GOT3 (cell line): ENCODE measurements at places on chromosomes 1 and 21.

GRCh38 chr1:53600561-53600960, 138.4 kb downstream of the GLIS1 start:
- no peak for DNase-seq

DNA sequence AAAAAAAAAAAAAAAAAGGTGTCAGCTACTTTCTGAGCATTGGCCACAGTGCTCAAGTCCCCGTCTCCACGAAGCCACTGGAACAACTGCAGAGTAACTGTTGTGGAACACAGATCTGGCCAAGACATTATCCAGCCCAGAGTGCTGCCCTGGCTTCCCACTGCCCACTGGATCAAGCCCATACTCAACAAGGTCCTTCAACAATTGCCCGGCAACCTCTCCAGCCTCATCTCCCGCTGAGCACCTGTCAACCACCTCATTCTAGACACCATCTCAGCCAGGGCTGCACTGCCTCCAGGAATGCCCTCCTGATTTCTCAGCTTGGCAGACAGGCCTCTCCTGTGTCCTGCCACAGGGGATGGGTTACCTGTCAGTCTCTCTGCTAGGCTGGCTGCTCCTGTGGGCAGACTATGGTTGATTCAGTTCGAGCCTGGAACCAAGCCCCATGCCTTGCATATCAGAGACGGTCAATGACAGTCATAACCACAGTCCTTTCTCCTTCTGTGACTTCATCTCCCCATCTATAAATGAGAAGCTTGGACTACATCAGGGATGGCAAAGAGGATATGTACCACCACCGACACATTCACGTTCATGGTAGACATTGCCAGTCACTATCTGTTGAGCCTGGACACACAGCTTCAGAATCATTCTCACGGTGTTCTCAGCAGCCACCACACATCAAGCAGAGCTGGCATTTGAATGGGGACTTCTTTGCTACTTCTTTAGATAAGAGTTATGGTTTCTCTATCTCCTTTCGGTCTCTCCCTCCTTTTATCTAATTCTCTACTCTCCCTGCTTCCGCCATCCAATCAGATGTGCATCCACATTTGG, 76.9 kb downstream of the MRPL37 start:
- DNase-seq = no peak

GRCh38 chr1:43292216-43292615, 6.8 kb upstream of the C1orf210 start:
- DNase-seq = no peak

DNA sequence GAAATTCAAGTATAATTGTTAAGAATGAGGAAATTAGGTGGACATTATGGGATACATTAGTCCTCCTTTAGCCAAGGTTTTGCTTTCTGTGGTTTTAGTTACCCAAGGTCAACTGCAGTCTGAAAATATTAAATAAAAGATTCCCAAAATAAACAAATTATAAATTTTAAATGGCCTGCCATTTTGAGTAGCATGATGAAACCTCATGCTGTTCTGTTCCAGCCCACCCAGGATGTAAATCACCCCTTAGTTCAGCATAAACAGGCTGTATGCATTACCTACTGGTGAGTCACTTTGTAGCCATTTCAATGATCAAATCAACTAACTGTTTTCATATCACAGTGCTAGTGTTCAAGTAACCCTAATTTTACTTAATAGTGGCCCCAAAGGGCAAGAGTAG, 132.5 kb upstream of the LYPLAL1 start:
- no peak for DNase-seq

DNA sequence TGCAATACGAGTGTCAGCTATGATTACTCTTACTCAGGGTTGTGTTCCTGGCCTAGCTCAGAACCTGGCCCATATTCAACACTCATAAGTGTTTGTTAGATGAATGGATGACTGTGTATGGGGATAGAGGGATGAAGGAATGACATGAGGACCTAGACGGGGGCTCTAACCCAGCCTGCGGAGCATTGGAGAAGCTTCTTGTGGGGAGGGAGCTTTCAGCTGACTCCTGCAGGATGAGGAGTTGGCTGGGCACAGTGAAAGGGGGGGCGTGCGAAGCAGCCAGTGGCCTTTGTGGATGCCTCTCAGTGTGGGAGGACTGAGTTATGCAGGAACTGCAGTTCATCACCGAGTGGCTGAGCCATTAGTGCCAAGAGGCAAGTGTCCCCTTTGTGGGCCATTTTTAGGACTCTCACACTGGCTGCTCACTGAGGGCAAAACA, 1.2 kb upstream of the EXTL1 start:
- DNase-seq = no peak

DNA sequence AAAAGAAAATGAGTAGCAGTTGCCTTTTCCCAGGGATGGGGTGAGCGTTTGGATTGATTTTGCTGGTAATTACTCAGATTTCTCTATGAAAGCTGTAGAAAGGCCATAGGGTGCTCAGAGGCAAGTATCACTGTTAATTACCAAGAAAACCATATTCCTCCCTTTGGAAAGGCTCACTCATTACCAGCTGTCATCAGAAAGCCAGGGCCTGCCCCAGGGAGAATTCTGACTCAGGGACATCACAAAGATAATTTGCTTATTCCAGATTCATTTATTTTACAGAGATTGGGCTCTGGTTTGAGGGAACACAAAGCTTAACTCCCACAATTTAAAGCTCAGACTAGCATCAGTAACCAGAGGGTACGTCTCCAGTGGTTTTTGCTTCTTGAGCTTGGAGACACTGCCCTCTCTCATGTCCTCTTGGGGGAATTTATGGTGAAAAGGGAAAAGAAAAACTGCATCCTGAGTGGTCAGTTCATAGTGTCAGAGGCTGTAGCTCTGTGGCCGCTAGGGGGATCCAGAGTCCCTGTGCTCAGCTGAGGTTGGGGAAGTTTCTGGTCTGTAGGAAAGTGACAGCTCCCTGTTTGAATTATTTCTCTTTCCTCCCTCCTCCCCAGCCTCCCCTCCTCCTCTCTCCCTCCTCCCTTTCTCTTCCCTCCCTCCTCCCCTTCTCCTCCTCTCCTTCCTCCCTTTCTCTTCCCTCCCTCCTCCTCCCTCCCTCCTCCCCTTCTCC, 204.3 kb downstream of the KCNJ6 start:
- DNase-seq = no peak

DNA sequence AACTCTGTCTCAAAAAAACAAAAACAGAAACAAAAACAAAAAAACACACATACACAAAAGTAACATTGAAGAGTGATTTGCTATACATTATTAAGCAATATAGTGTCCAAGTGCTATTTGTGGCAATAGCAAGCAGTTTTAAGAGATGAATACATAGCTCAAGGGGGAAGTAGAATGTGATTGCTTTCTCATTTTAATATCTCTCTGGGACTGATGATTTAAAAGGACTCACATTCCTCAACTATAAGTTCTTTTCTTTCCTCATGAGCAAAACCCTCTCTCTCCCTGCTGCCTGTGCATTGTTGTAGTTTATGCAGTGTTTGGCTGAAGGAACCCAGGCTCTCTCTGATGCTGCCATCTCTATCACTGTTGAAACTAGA, 47.0 kb upstream of the CSF1 start:
- DNase-seq = no peak

DNA sequence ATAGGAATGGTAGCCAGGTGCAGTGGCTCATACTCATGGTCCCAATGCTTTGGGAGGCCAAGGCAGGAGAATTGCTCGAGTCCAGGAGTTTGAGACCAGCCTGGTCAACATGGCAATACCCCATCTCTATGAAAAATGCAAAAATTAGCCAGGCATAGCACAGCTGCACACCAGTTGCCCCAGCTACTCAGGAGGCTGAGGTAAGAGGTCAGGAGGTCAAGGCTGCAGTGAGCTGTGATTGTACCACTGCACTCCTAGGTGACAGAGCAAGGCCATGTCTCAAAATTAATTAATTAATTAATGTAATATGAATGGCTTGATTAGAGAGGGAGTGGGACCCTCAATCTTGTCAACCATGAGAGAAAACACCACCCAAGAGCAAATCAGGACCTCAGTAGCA, 198.7 kb upstream of the DUSP10 start:
- no peak for DNase-seq

- no peak for DNase-seq
Measured at GRCh38 chr1:38243106-38243505, 196.5 kb upstream of the POU3F1 start.

DNA sequence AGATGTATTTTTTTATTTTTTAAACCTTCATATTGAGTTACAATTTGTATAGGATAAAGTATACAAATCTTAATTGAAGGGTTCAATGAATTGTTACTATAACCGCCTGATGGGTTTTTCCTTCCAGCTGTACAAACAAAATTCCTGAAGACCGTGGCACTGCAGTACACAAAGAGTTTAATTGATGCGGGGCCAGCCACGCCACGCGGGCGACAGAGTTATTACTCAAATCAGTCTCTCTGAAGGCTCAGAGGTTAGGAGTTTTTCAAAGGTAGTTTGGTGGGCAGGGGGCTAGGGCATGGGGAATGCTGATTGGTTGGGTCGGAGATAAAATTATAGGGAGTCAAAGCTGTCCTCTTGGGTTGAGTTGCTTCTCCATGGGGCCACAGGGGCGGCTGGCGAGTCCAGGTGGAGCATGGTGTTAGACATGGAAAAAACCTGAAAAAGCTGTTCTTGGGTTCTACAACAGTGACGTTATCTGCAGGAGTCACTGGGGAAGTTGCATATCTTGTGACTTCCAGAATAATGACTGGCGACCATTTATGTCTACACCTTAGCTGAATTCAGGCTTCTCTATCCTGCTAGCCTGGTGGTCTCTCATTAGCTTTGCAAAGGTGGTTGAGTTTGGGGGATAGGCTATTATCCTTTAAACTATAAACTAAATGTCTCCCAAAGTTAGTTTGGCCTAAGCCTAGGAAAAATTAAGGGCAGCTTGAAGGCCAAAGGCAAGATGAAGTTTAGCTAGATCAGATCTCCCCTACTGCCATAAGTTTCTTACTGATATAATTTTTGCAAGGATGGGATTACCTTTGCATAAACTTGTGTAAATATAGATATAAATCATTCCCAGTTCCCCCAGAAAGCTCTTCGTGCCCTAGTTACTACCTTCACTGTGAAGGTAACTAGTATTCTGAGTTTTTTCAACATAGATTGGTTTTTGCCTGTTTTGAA, 13.0 kb upstream of the TMEM9 start:
- no peak for DNase-seq

GRCh38 chr1:206587904-206588303, 24.4 kb downstream of the EIF2D start:
- no peak for DNase-seq
